ENCODE measurements at places on chromosomes 5 and 9.

GRCh38 chr5:2757563-2758351, 6.3 kb upstream of the IRX2 start:
- DNase-seq = no peak

DNA sequence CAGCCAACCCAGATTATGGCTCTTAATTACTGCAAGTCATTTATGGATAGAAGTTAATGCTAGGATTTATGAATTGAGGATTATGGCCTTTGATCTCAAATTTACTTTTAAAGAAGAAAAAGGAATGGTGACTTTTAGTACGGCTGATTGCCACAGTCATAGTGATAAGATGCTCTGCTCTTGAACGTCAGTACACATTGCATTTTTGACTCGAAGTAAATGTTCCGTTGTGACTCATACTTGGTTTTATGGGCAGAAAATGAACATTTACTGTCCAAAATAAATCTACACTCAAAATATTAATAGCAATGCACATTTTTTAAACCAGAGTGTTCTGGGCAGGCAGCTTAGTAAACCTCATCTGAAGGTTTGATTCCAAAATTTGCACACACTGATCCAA, 830 bp downstream of the ADAMTSL1 start:
- DNase-seq = no peak

GRCh38 chr5:173065155-173065554, 9.0 kb downstream of the CREBRF start:
- no peak for DNase-seq

DNA sequence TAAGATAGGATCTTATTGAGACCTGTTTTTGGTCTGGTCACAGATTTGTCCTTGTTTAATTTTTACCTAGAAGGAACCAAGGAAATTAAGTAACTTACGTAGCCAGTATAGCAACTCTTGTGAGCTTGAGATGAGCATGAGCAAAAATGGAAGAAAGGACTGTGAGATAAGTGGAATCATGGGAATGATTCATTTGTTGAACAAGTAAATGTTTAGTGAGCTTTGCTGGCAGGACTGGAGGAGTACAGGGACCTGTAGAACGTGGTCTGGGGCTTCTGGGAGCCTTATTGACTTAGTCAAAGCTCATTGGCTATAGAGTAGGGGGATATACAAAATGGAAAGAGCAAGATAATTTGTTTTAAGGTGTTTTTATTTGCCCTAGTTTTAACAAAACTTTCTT, 3.0 kb downstream of the RAD23B start:
- no peak for DNase-seq

DNA sequence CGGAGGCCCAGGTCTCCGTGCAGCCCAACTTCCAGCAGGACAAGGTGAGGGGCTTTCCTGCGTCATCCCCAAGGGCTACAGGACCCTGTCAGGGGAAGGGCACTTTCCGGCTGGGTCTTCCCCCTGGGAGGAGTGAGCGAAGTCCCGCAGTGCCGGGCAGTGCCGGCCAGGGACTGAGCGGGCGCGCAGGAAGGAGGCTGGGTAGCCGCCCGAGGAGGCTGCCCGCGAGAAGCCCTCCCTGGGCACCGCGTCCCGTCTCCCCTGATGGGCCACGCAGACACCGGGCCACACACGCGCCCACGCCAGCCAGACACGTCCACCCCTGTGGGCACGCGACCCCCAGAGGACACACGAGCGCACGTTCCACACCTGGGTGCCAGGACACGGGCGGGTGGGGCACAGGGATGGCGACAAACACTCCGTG, 357 bp downstream of the PTGDS start:
- no peak for DNase-seq

DNA sequence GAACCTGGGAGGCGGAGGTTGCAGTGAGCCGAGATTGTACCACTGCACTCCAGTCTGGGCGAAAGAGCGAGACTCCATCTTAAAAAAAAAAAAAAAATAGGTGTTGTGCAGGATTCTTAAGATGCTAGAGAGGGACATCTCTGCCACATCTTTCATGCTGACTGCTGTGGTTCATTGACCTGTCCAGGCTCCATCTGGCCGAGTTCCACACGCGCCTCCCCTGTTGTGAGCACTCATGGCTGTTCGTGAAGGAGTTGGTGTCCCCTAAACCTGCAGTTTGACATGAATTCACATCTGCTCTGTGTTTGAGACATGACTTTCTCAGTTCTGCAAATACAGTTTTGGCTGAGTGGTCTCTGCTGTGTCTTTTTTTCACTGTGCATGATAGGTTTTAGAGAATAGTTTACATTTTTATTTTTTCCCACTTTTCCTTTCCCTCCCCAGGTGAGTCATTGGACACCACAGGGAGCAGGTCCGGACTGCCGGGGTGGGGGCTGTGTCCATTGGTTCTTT, 5.3 kb downstream of the NXNL2 start:
- no peak for DNase-seq

DNA sequence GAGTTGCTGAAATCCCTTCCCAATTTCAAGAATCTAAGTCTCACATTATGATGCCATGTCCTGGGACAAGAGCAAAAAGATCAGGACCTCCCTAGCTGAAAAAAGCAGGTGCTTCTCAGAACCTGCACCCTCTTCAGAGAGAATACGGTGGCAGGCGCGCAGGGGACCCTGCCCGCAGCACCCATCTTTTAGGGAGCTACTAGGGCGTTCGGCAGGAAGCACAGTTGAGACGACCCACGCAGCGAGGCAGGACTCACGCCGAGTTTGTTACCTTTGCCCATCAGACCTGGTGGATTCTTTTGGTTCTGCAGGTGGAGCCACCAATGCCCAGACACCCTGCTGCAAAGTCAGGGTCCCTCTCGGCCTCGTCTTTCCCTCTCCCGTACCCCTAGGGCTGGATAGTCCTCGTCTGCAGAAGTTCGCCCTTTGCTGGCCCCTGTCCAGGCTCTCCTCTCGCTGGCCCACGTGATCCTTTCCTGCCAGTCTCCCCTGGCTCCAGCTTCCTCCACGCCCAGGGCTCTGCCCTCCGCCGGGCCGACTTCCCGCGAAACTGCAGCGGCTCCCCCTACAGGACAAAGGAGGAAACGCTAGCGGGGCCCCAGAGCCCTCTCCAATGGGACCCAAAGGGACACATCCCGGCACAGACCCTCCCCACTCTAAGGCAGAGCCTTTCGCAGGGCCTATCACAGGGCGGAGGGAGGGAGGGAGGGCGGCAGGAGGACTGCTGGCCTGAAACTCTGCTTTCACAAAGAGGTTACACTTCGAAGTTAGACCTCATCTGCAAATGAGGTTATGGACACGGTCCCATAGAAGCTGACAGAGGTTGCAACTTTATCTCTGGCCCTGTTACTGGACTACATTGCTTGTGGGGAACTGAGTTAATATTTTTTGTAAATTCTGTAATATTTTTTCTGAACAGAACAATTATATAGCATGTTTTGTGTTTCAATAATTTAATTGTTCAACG, 28.8 kb downstream of the TMEM174 start:
- DNase-seq = peak; percentile 76

DNA sequence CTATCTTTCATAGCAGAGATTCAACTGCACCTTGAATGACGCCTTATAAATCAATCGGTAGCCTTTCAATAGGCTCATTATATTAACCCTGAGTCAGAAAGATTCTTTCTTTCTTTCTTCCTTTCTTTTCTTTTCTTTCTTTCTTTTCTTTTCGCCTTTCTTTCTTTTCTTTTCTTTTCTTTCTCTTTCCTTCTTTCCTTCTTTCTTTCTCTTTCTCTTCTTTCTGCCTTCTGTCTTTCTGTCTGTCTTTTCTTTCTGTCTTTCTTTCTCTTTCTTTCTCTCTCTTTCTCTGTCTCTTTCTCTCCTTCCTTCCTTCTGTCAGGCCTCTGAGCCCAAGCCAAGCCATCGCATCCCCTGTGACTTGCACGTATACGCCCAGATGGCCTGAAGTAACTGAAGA, 86.0 kb upstream of the CLINT1 start:
- no peak for DNase-seq

- no peak for DNase-seq
Measured at GRCh38 chr9:78397045-78397444, 100.1 kb downstream of the PSAT1 start.

GRCh38 chr9:107131108-107131799, 151.8 kb upstream of the RAD23B start:
- DNase-seq = no peak

DNA sequence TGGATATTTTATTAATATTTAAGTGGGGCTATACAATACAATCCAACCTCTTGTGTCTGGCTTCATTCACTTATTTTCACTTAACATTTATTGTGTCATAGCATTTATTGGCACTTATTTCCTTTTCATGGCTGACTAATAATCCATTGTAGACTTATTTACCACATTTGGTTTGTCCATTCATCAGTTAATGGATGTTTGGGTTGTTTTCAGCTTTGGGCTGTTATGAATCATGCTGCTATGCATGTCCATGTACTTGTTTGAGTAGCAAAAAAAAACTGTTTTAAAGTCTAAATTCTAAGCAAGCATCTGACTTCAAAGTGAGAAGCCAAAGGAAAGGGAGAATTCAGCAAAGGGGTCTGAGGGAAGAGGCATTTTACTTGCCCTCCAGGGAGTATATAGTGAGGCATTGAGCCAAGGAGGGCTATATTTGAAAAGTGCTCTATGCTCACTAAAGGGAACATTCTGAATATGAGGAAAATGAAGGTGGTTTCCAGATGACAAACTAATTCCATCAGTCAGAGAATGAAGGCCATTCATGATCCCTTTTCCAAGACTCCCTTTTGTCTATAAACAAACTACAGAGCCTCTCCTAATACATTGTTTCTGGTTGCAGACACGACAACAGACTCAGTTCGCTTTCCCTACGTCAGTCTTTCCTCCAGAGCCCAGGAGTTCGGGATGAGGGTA, 532.8 kb upstream of the KLF4 start:
- DNase-seq = no peak

- no peak for DNase-seq
Measured at GRCh38 chr5:28648108-28648507, 1609.7 kb upstream of the CDH9 start.

DNA sequence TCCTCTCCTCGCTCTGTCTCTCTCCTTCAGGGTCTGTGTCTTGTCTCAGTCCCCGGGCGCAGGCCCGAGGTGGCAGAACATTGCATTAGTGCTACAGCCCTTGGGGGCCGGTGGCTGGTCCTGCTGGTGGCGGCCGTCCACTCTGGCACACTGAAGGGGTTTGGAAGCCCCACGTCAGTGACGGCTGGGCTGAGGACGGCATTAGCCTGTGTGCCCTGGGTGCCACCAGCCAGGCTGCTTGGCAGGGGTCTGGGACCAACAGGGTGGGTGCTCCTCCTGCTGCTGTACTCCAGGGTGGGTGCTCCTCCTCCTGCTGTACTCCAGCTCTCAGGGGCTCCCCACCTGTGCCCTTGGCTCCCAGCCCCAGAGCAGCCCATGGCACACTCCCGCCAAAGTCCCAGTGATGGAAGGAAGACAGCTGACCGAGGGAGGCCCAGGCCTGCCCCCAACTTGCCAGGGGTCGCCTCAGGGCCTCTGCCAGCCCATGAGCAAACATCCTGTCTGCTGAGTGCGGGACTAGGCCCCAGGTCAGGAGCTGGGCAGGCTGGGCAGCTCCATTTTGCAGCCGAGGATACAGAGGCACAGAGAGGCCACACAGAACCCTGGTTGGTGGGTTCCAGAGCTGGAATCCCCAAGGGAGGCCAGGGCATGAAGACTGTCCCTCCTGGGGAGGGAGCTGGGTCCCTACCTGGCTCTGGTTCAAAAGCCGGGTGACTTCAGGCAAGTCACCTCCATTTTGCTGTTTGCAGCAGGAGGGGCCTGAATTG, 27.3 kb downstream of the SARDH start:
- no peak for DNase-seq

GRCh38 chr9:82134010-82134409, 145.4 kb downstream of the SPATA31D1 start:
- DNase-seq = no peak

DNA sequence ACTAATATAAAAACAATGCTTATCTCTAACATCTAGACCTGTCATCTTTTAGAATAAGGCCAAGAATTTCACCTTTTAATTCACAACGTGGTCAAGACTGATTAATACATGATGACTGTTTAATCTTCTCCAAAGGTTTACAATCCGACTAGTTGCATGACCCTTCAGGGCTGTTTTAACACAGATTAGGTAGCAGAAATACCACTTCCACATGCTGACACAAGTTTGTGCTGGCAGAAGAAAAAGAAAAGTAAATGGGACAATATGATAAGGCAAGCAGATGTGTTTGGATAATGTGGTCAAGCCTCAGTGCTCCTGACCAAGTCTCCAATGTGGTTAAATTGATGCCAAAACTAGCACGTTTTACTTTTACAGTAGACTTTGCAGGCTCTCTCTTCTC, 31.1 kb downstream of the SEMA6A start:
- no peak for DNase-seq

GRCh38 chr5:982377-983237, 26.0 kb upstream of the NKD2 start:
- no peak for DNase-seq

DNA sequence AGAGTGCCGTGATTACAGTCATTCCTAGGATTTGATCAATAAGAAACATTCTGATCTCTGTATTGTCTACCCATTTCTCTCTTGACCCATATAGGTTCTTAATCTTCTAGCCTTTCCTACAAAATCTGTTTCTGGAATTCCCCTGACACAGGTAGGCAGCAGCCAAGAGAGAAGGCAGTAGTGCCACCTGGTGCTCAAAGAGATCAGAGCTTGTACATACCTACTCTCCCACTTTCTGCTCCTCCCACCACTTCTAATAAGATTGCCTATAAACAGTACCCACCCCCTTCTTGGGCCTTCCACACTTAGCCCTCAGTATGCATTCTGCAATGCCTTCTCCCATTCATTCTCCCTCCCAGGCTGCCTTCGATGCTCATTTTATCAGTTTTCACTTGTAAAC, 117.4 kb upstream of the RORB start:
- DNase-seq = no peak

- DNase-seq = no peak
Measured at GRCh38 chr5:97417986-97418385, 234.9 kb upstream of the RIOK2 start.

DNA sequence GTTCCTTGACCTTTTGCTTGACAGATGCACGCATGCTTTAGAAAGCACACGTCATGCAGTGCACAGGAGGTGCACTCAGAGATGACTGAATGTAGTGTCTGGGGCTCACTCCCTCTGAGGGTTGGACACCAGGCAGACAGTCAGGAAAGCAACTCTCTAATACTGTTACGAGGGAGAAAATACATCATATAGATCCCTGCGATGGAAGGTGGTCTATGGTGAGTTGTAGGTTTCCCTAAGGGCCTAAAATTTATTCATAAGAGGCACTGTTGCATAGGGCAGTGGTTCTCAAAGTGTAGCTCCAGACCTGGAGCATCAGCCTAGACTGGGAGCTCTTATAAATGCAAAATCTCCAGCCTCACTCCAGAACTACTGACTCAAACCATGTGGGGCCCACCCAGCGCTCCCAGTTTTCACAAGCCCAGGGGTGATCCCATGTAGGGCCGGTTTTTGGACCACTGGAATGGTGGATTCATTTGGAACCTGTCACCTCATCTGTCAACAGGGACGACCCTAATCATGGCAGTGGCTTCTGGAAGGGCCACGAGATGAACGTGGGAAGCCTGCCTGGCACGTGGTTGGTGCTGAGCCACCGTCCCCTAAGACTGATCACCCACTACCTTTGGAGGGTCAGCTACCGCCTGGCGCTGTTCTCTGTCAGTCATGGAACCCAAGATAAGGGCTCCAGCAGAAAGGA, 16.8 kb upstream of the PHF19 start:
- no peak for DNase-seq

- no peak for DNase-seq
Measured at GRCh38 chr5:161847447-161847846, 473 bp upstream of the GABRA1 start.

- no peak for DNase-seq
Measured at GRCh38 chr5:80227979-80228596, 27.8 kb downstream of the SERINC5 start.
